GM23248 (cell line): ENCODE measurements at places on chromosomes 5 and 9. TPM values are rescaled to one million over a fixed set of nuclear protein-coding genes. Genes with fewer than 3 reads are reported as not detected.

The ANKRD33B gene
- 1.5 and 2.4 TPM in 2 replicates for total RNA-seq

The CCIN gene
- 0.51 and 2.8 TPM in 2 replicates for total RNA-seq

The RPL35 gene
- 1,199 and 1,347 TPM in 2 replicates for total RNA-seq

The ANXA1 gene
- 986 and 1,002 TPM in 2 replicates for total RNA-seq

The ADGRD2 gene
- not detected in 2 replicates for total RNA-seq

The SURF1 gene
- total RNA-seq, result 27.7 and 29.1 TPM in 2 replicates

The LCP2 gene
- total RNA-seq, result not detected in 2 replicates

The LNPEP gene
- 20.1 and 30.1 TPM in 2 replicates for total RNA-seq

The VCAN gene
- 241 and 327 TPM in 2 replicates for total RNA-seq

The F2RL1 gene
- 1.4 and 2.7 TPM in 2 replicates for total RNA-seq

The LHX6 gene
- total RNA-seq, result not detected in 2 replicates

The PLPP7 gene
- total RNA-seq, result 0.13 and 0.32 TPM in 2 replicates

The GFI1B gene
- total RNA-seq, result not detected in 2 replicates

The ARSI gene
- 4.2 and 4.3 TPM in 2 replicates for total RNA-seq

The PCDHGB1 gene
- total RNA-seq, result 0.25 and 0.86 TPM in 2 replicates

The C9orf85 gene
- 12.1 and 16.3 TPM in 2 replicates for total RNA-seq

The DMGDH gene
- total RNA-seq, result 0.38 and 1.6 TPM in 2 replicates

The DMRT3 gene
- not detected in 2 replicates for total RNA-seq

The AK8 gene
- 0.32 and 1.0 TPM in 2 replicates for total RNA-seq

The IRX2 gene
- 30.6 and 38.1 TPM in 2 replicates for total RNA-seq

The DBH gene
- total RNA-seq, result not detected in 2 replicates

The GLRA1 gene
- not detected in 2 replicates for total RNA-seq

The C9 gene
- total RNA-seq, result not detected in 2 replicates

The MGAT1 gene
- 200 and 209 TPM in 2 replicates for total RNA-seq

The KDM4C gene
- total RNA-seq, result 20.6 TPM in 2 replicates

The TNFSF8 gene
- total RNA-seq, result not detected in 2 replicates

The ENHO gene
- not detected in 2 replicates for total RNA-seq

The ZER1 gene
- total RNA-seq, result 28.9 and 61.7 TPM in 2 replicates
